ENCODE measurements at places on chromosomes 5 and 9. TPM values are rescaled to one million over a fixed set of nuclear protein-coding genes. Genes with fewer than 3 reads are reported as not detected.

GLT6D1 gene
- polyA plus RNA-seq, result not detected

TMEM161B gene
- polyA plus RNA-seq, result 10.3 TPM

PCDHA2 gene
- polyA plus RNA-seq, result not detected

QRFP gene
- polyA plus RNA-seq, result 0.75 TPM

ZFP2 gene
- polyA plus RNA-seq, result 2.6 TPM

UNC5A gene
- polyA plus RNA-seq, result not detected

NMUR2 gene
- not detected for polyA plus RNA-seq

KCNIP1 gene
- not detected for polyA plus RNA-seq

TAS2R1 gene
- not detected for polyA plus RNA-seq

SLC34A3 gene
- polyA plus RNA-seq, result not detected

DMRT3 gene
- not detected for polyA plus RNA-seq

SLC45A2 gene
- polyA plus RNA-seq, result not detected

DENND1A gene
- 9.5 TPM for polyA plus RNA-seq

AK8 gene
- 0.70 TPM for polyA plus RNA-seq
